ENCODE measurements at places on chromosomes 16 and 17.
A peak's percentile ranks its signal among the peaks of the same experiment; 100 is the strongest.

DNA sequence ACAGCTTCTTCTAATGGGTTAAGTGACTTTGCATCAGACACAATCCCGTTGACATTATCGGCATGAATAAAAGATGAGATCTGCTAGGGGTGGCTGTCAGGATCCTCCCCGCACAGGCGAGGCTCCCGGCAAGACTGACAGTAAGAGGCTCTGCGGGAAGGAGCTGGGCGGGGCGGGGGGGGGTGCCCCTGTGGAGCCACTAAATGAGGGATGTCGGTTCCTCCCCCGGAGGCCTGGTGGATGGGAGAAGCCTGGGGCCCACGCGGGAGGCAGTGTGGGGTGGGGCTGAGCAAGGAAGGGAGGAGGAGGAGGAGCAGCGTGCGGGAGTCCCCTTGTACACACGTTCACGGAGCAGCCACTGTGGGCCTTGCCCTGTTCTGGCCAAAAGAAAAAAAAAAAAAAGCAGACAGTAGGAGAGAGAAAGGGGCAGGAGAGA is 190.9 kb upstream of the GSE1 start:
- no peak for DNase-seq

DNA sequence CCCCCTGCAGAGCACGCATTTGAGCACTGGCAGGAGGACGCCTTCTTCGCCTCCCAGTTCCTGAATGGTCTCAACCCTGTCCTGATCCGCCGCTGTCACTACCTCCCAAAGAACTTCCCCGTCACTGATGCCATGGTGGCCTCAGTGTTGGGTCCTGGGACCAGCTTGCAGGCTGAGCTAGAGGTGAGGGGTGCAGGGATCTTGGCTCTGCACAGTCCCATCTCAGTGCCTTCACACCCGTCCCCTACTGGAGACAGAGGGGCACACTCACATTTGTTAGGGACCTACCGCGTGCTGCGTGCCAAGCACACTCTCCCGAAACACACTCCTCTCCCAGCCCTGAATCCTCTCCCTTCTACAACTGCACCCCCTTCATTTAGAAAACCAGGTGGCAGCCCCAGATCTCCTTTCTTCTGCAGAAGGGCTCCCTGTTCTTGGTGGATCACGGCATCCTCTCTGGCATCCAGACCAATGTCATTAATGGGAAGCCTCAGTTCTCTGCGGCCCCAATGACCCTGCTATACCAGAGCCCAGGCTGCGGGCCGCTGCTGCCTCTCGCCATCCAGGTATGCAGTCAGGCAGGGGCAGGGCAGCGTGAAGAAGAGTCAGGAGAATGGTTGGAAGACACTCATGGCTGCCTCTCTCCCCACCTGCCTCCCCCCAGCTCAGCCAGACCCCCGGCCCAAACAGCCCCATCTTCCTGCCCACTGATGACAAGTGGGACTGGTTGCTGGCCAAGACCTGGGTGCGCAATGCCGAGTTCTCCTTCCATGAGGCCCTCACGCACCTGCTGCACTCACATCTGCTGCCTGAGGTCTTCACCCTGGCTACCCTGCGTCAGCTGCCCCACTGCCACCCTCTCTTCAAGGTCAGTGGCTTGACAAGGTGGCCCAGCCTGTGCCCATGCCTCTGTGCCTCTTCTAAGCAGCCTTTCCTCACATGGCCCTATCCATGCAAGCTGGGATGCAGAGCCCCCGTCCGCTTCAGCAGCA is 6.3 kb downstream of the ALOX15B start:
- no peak for DNase-seq

DNA sequence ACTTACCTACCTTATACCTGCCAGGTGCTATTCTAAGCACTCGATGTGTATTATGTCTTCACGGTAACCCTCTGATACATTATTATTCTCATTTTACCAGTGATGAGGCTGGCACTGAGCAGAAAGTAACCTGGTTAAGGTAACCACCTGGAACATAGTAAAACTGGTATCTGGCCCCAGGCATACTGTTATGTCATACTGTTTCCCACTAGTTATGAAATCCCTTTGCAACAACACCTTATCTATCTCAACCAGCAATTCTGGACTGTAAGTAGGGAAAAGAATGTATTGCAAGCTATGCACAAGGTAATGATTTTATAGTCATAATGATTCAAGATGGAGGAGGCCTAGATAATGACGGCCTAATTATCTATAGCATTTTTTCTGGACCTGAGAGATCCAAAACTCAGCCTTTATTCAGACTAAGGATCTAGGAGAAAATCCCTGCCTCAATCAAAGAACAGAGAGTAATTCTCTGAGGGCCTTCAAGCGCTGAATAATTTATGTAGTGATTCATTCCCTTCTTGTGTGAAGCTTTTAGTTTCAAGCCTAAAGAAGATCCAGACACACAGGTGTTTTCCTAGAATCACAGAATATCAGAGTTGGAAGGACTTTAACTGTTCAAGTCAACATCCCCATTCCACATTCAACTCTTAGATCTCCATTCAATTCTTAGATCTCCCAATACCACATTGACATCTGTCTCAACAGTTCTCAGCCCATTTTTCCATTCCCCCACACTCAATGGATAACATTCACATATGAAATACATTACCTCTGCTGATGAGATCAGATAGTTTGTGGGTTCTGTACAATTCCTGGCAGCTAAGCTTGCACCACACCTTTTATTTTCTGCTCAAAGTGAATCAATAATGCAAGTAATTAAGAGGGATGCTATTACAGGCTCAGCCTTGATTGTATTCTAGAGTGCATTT is 14.9 kb upstream of the MMD start:
- DNase-seq = no peak

DNA sequence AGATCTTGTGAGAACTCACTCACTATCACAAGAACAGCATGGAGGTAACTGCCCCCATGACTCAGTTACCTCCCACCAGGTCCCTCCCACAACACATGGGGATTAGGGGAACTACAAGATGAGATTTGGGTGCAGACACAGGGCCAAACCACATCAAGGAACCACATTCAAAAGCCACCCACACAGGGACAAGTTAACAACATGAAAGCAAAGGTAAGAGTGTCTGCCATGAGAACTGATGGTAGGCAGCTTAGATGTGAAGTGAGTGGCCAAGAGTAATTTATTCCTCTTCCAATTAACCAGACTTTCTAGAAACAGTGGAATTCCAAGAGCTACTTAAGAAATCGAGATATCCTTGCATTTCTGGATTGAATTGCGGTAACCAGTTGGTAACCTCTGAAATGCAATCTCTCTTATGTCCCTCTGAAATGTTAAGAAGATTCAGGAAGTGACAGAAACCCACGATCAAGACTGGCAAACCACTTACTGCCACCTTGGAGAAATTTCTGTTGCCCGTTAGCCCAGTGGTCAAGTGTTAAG is 167.4 kb upstream of the CACNG5 start:
- peak; percentile 79 for DNase-seq

- DNase-seq = no peak
These were observed 14.5 kb upstream of the TNFRSF13B start for GRCh38 chr17:16986391-16986790.

DNA sequence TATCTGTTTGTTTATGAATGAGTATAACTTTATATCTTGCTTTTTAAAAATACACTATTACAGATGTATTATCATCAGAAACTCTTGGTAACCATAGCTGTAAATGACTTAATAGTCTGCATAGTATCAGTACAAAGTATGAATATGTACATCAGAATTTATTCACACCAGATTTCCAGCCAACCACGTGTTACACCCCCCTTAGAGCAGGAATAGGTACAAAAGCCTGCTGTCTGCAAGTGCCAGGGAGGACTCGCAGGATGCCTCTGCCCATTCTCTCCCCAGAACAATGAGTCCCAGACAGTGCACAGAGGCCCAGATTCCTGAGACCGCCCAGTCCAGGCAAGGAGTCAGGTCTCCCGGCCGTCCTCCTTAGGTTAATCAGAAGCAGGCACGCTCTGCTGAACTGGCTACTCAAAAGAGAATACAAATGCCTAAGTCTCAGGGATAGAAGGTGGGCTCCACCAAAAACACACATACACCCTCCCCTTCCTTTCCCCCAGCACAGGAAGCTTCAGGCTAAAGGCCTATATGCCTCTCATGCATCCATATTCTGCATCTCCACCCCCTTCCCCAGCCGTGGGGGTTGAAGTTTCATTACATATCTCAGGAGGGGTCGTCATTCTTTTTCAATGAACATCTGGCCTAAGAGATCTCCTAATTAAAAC is 159.1 kb upstream of the CDH11 start:
- no peak for DNase-seq

GRCh38 chr17:51305182-51305581 is 44.8 kb downstream of the UTP18 start:
- DNase-seq = no peak

- no peak for DNase-seq
These were observed 656 bp upstream of the PRR29 start for GRCh38 chr17:63997341-63998048.

- no peak for DNase-seq
These were observed 465.3 kb upstream of the SOX9 start for GRCh38 chr17:71655542-71655941.

GRCh38 chr17:1026599-1026975 is 29.7 kb downstream of the TIMM22 start:
- DNase-seq = no peak

GRCh38 chr17:39716073-39716818 is 14.1 kb downstream of the MIEN1 start:
- DNase-seq = no peak

DNA sequence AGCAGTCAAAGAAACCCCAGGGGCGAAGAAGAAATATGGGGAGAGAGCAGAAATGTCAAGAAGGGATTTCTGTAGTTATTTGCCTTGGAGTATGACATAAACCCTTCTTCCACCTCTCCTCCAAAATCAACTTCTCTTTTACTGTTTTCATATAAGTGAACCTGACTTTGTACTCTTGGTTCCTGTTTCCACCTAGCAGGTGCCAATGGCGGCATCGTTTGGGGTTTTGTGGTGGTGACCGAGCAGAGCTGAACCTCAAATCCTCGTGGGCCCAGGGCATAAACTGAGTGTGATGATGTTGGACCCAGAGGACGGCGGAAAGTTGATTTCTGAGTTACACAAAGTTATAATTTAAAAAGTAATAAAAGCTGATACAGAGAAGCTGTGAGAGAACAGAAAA is 39.6 kb upstream of the PSMD7 start:
- DNase-seq = no peak

- no peak for DNase-seq
These were observed 184.7 kb downstream of the C16orf95 start for GRCh38 chr16:87132361-87133014.

- DNase-seq = no peak
These were observed 94.8 kb upstream of the DNAH17 start for GRCh38 chr17:78672005-78672404.
